ENCODE measurements at places on chromosomes 7 and 10.

- no peak for DNase-seq
Measured at GRCh38 chr10:70474780-70475179, 3.8 kb upstream of the PALD1 start.

GRCh38 chr7:27193335-27194001, 6.4 kb downstream of the HOXA13 start:
- DNase-seq: peak; percentile 40

GRCh38 chr10:73576178-73576889, 14.8 kb downstream of the USP54 start:
- DNase-seq: peak; percentile 80

DNA sequence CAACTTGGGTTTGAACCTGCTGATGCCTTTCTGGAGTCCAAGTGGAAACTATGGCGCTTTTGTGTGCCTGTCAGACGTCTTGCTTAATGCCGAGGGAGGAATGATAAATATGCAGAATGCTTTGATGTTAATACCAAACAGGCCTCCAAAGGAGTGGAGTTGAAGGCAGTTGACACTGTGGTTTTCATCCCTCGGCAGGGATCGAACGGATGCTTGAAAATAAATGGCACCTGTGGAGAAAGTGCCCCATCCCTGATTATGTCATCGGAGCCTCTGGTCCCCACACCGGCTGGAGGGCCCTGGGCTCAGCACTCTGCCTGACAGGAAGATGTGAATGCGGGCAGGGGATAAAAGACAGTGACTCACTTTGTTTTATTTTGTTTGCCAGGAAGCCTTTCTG, 148.7 kb upstream of the GPR26 start:
- DNase-seq: no peak

DNA sequence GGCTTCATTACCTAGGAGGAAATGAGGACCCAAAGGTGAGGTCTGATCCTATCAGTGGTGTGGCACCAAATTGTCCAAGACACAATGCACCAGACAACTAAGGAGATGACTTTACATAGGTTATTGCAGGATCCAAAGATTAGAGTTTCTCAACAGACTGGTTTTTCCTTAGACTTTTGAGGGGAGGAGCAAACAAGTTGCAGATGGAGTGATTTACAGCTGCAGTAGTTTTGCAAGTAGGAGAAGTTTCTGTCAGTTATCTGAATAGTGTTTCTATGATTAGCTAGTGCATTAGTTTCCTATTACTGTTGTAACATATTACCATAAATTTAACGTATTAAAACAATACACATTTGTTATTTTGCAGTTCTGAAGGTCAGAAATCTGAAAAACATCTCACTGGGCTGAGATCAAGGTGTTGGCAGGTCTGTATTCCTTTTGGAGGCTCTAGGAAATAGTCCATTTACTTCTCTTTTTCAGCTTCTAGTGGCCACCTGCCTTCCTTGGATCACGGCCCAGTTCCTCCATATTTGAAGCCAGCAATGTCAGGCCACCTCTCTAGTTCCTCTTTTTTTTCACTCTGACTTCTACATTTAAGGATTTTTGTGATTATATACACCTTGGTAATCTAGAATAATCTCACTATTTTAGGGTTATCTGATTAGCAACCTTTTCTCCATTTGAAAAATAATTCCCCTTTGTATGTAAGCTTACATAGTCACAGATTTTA, 994.9 kb downstream of the REEP3 start:
- no peak for DNase-seq

DNA sequence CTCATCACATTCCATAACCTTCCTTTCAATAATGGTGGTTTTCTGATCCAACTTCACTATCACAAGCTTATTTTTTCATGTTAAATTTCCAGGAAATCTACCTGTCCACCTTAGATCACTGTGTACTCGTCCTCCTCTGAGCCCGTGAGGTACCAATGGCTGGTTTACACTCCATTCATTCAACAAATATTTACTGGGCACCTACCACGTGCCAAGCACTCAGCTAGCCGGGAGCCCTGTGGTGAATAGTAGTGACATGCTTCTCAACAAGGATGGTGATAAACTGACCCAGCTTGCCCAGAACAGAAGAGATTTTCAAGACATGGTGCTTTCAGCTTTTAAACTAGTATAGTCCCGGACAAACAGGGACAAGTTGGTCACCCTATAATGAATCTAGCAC, 98.2 kb downstream of the FAM204A start:
- DNase-seq: no peak

GRCh38 chr7:17075601-17076255, 193.9 kb upstream of the AGR3 start:
- DNase-seq: no peak

GRCh38 chr10:8088504-8088903, 34.0 kb downstream of the GATA3 start:
- DNase-seq: no peak

- DNase-seq: no peak
Measured at GRCh38 chr7:143025371-143025770, 1.6 kb downstream of the OR9A2 start.
